ENCODE measurements at places on chromosomes 13 and 19.
A peak's percentile ranks its signal among the peaks of the same experiment; 100 is the strongest.

- H3K4me1 ChIP-seq, result peaks cover 2% of the 10 kb centered on the region
- H3K36me3 ChIP-seq, result no peaks in the 10 kb centered on the region
- no peaks in the 10 kb centered on the region for H3K27me3 ChIP-seq
- no peak overlapping the region for H3K4me3 ChIP-seq
Measured at GRCh38 chr13:48500652-48501197, 32.2 kb downstream of the RCBTB2 start.

GRCh38 chr19:20279516-20279915 lies 112.5 kb downstream of the ZNF486 start:
- no peaks in the 10 kb centered on the region for H3K4me1 ChIP-seq
- no peaks in the 10 kb centered on the region for H3K36me3 ChIP-seq
- no peak for DNase-seq
- no peak overlapping the region for H3K27ac ChIP-seq

- H3K4me3 ChIP-seq, result peak overlapping the region; percentile 19
- H3K36me3 ChIP-seq, result no peaks in the 10 kb centered on the region
- peaks cover 4% of the 10 kb centered on the region for H3K4me1 ChIP-seq
- no peak for DNase-seq
Measured at GRCh38 chr19:40597329-40597838, 3.8 kb upstream of the LTBP4 start.

DNA sequence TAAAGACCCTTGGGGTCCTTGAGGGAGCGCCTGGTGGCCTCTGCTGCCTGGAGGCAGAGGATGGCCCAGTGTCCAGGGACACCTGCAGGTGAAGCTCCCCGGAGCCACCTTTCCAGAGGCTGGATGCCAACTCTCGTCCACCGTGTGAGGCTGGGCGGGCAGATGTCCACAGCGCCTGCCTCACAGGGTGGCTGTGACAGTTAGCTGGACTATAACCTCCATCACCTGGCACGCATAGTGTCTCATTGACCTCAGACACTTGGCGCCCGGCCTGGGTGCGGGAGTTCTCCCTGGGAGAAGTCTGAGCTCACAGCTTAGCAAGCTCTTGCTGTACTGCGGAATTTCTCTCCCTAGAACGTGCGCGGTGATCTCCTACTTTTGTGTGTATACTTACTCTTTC lies 9.8 kb downstream of the BICRA start:
- H3K27ac ChIP-seq, result no peak overlapping the region
- peaks cover 16% of the 10 kb centered on the region for H3K4me1 ChIP-seq
- no peaks in the 10 kb centered on the region for H3K36me3 ChIP-seq
- no peaks in the 10 kb centered on the region for H3K27me3 ChIP-seq
- DNase-seq, result no peak
- no peak overlapping the region for H3K4me3 ChIP-seq

- no peaks in the 10 kb centered on the region for H3K4me1 ChIP-seq
- no peak overlapping the region for H3K4me3 ChIP-seq
- no peaks in the 10 kb centered on the region for H3K27me3 ChIP-seq
Measured at GRCh38 chr13:99179460-99179859, 21.2 kb upstream of the UBAC2 start.

DNA sequence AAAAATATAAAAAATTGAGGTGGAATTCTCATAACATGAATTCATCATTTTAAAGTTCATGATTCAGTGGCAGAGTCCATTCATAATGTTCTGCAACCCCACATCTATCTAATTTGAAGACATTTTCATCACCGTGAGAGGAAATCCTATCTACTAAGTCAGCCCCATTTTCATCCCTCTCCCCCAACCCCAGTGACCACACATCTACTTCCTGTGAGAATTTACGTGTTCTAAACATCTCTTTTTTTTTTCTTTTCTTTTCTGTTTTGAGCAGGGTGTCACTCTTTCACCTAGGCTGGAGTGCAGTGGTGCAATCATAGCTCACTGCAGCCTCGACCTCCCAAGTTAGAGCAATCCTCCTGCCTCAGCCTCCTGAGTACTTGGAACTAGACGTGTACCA lies 17.5 kb downstream of the ATCAY start:
- H3K36me3 ChIP-seq, result no peaks in the 10 kb centered on the region
- no peaks in the 10 kb centered on the region for H3K4me1 ChIP-seq
- no peak for DNase-seq
- H3K27ac ChIP-seq, result no peak overlapping the region
- H3K4me3 ChIP-seq, result no peak overlapping the region

- no peak within 1 kb of the TSS for H3K27ac ChIP-seq
- DNase-seq, result peak; percentile 53
- H3K4me3 ChIP-seq, result no peak within 1 kb of the TSS
- no peaks in the 10 kb centered on the region for H3K27me3 ChIP-seq
- H3K36me3 ChIP-seq, result no peaks in the 10 kb centered on the region
Measured at GRCh38 chr19:5804516-5805461, at the start of gene NRTN. Gene NRTN (plus strand): TSS chr19:5805067. CDS start chr19:5824166, 19,099 bp downstream.

DNA sequence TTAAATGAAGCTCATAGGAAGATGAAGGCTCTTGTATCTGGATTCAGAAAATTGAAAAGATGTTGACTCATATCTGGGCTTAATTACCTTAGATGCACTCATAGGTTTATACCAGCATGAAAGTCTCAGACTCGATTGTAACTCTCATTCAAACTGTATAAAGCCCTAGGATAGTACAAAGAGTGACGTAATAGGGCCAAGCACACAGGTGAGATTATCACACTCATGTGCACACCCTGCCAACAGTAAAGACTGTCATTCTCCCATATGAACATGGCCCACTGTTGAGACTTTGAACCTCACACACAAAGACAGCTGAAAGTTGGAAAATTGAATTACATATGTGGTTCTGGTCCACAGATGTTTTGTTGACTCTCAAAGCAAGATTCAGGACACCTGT lies 18.0 kb upstream of the ZNF723 start:
- H3K27ac ChIP-seq, result no peak overlapping the region
- no peaks in the 10 kb centered on the region for H3K27me3 ChIP-seq
- no peak overlapping the region for H3K4me3 ChIP-seq
- H3K4me1 ChIP-seq, result no peaks in the 10 kb centered on the region
- H3K36me3 ChIP-seq, result no peaks in the 10 kb centered on the region

- H3K4me3 ChIP-seq, result no peak overlapping the region
- no peaks in the 10 kb centered on the region for H3K27me3 ChIP-seq
- H3K36me3 ChIP-seq, result no peaks in the 10 kb centered on the region
- H3K4me1 ChIP-seq, result no peaks in the 10 kb centered on the region
Measured at GRCh38 chr19:447816-448560, 12.8 kb downstream of the SHC2 start.

GRCh38 chr13:89082623-89083022 lies 1411.5 kb downstream of the SLITRK5 start:
- DNase-seq, result no peak
- no peaks in the 10 kb centered on the region for H3K36me3 ChIP-seq
- H3K4me3 ChIP-seq, result no peak overlapping the region
- H3K27me3 ChIP-seq, result no peaks in the 10 kb centered on the region
- H3K4me1 ChIP-seq, result no peaks in the 10 kb centered on the region
- H3K27ac ChIP-seq, result no peak overlapping the region

DNA sequence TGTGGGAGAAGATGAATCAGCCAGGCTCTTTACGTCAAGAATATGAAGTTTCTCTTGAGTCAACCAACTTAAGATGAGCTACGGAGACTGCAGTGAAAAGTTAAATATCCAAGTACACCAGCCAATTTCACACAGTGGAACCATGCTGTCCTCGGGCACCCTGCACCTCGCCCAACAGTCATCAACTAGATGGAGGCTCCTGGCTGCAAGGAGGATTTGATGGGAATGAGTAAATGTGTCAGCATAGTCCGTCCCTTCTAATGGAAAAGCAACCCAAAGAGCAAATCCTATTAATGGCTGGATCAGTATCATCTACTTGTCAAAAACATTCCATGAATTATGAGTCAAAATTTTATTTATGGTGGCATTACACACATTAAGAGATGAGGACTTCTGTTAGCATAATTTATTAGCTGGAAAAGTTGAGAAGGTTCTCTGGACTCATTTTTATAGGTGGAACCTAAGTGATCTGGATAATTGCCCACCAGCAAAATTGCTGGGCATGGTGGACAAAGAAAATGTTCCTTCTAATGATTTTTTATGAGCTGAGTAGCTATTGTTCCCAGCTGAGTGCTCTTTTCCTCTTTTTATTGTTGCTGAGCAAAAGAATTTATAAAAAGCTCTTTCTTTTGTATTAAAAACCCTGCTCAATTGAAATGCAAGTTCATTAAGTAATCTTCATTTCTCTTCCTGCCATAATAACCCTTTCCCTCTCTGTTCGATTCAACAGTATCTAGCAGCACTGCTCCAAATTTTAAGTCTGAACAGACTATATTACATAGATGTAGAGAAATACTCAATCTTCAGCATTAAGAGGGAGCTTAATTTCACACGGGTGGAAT lies 88.4 kb downstream of the DNAJC15 start:
- no peaks in the 10 kb centered on the region for H3K36me3 ChIP-seq
- no peaks in the 10 kb centered on the region for H3K27me3 ChIP-seq
- no peak overlapping the region for H3K27ac ChIP-seq

GRCh38 chr19:16516923-16517610 lies 20.9 kb downstream of the C19orf44 start:
- no peaks in the 10 kb centered on the region for H3K4me1 ChIP-seq
- no peaks in the 10 kb centered on the region for H3K27me3 ChIP-seq
- H3K36me3 ChIP-seq, result peaks cover 17% of the 10 kb centered on the region
- no peak overlapping the region for H3K27ac ChIP-seq
- no peak overlapping the region for H3K4me3 ChIP-seq

GRCh38 chr13:50512474-50513299 lies 330.8 kb downstream of the DLEU7 start:
- H3K4me3 ChIP-seq, result no peak overlapping the region
- no peak overlapping the region for H3K27ac ChIP-seq
- no peak for DNase-seq
- H3K36me3 ChIP-seq, result no peaks in the 10 kb centered on the region
- no peaks in the 10 kb centered on the region for H3K4me1 ChIP-seq

- H3K4me3 ChIP-seq, result no peak overlapping the region
- peak; percentile 21 for DNase-seq
- H3K27ac ChIP-seq, result no peak overlapping the region
- no peaks in the 10 kb centered on the region for H3K36me3 ChIP-seq
Measured at GRCh38 chr13:53068585-53069520, 40.2 kb downstream of the OLFM4 start.

GRCh38 chr13:20015763-20016162 lies 57.2 kb downstream of the ZMYM2 start:
- H3K4me3 ChIP-seq, result no peak overlapping the region
- no peak for DNase-seq
- H3K27me3 ChIP-seq, result no peaks in the 10 kb centered on the region
- no peak overlapping the region for H3K27ac ChIP-seq
- peaks cover 2% of the 10 kb centered on the region for H3K4me1 ChIP-seq

DNA sequence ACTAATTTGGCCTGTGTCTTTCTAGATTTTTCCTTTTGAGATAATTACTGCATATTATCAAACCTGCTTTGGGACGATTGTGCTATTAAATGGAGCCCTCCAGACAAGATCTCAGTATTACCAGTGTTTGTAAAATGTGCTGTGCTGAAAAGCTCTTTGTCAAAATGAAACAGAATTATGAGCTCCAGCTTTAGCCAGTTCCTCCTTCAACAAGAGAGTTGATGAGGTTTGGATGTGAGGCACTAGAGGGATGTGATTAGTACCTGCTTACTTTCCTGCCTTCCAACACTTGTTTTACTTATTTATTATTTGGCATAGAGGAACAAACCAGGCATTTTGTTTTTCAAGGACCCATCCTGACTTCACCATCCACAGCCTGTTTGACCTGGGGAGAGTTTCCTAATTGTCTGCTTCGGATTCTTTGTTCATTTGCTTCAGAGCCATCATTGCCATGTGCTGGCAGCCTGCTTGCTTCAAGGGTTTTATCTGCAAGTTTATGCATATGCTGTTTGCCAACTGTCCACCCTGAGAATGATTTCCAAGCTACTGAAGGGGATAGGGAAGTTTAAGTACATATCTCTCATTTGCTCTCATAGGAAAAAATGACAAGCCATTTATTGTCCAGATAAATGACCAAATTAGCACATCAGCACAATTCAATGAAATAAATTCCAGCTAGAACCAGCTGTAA lies 32.9 kb upstream of the CPB2 start:
- no peak for DNase-seq
- H3K36me3 ChIP-seq, result no peaks in the 10 kb centered on the region
- no peak overlapping the region for H3K4me3 ChIP-seq
- peaks cover 4% of the 10 kb centered on the region for H3K4me1 ChIP-seq

- no peaks in the 10 kb centered on the region for H3K27me3 ChIP-seq
- no peaks in the 10 kb centered on the region for H3K4me1 ChIP-seq
- H3K4me3 ChIP-seq, result no peak overlapping the region
- DNase-seq, result peak; percentile 83
Measured at GRCh38 chr19:9847087-9847671, 12.1 kb downstream of the PIN1 start.

DNA sequence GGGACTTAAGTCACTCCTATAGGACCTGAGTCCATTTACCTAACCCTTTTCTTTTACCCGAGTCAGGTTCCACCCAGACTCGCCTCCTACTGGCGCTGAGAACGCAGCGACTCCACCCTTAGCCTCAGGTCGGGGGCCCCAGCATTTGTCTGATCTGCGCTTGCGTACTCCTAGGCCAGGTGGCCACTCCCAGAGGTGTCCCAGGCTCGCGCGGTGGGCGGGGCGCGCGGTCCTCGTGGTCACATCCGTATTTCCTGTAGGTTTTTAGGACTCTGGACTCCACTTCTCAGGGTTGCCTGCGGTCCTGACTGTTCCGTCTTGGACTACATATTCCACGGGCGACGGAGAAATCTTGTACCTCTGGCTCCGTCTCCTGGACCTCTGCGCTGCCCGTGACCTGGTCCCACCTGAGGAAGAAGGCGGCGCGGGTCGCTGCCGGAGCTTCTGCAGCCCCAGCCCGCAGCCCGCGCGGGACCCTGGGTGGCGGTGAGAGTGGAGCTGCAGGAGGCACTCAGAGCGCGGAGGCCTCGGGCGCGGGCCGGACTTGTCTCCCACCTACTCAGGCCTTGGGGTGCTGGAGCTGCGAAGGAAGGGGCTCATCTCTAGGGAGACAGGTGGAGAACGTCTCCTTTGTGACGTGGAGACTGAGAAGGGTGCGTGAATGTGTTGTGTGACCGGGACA lies 11.0 kb upstream of the ZNF573 start:
- no peak for DNase-seq
- no peaks in the 10 kb centered on the region for H3K27me3 ChIP-seq

GRCh38 chr13:100290165-100290801 lies 201.4 kb downstream of the PCCA start:
- no peak overlapping the region for H3K4me3 ChIP-seq
- H3K4me1 ChIP-seq, result no peaks in the 10 kb centered on the region
- no peak for DNase-seq
- H3K27ac ChIP-seq, result no peak overlapping the region
- no peaks in the 10 kb centered on the region for H3K36me3 ChIP-seq
- H3K27me3 ChIP-seq, result no peaks in the 10 kb centered on the region

GRCh38 chr19:7926021-7926726 lies at the start of gene CTXN1:
Gene CTXN1 (minus strand): TSS chr19:7926135. CDS start chr19:7925538, 597 bp downstream.
- H3K36me3 ChIP-seq, result peaks cover 2% of the 10 kb centered on the region
- peak within 1 kb of the TSS; percentile 26 for H3K4me3 ChIP-seq
- H3K27me3 ChIP-seq, result no peaks in the 10 kb centered on the region
- H3K27ac ChIP-seq, result no peak within 1 kb of the TSS

GRCh38 chr19:30161770-30162169 lies 210.4 kb upstream of the ZNF536 start:
- no peaks in the 10 kb centered on the region for H3K27me3 ChIP-seq
- no peaks in the 10 kb centered on the region for H3K36me3 ChIP-seq
- no peaks in the 10 kb centered on the region for H3K4me1 ChIP-seq
- no peak for DNase-seq
- H3K27ac ChIP-seq, result no peak overlapping the region

Data from mesendoderm (in vitro differentiated cells).